Mesenteric fat pad (tissue), 1 donor: ENCODE measurements at places on chromosomes 2 and 18. TPM values are rescaled to one million over a fixed set of nuclear protein-coding genes. Genes with fewer than 3 reads are reported as not detected.

GRCh38 chr2:85678794-85679672 is 11.0 kb upstream of the SFTPB start:
- DNase-seq: peak; percentile 97

DNA sequence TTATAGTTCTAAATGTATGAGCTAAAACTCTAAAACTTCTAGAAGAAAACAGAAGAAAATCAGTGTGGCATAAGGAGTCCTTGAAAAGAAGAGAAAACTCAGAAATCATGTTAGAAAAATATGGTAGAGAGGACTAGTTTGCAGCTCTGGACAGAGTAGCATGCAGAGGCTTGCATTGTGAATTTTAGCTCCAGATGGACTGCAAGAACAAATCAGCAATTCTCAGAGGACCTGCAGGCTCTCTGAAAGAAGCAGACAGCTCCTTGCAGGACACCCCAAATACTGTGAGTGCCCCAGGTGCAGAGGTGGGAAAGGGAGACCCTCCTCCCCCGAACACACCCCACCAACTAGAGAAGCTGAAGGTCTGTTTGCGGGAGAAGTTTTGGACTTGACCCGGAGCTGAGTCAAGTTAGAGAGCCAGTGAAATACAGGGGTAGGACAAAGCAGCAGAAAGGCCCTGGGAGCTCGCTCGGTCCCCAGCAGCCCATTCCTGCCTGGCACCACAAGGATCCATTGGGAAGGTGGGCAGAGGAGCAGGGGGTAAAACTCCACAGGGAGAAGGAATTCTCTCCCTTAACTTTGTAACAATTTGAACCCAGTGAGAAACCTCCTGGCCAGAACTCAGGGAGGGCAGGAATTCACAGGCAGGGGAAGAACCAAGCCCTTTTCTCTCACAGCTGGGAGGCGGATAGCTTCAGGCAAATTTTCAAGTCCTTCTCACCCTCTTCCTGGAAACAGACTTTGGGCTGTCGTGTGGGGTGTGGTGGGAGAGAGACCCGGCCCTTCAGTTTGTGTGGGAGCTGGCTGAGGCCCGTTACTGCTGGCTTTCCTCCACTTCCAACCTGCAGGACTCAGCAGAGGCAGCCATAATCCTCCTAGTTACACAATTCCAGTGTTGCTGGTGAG is 216.2 kb upstream of the SLC35G4 start:
- DNase-seq: no peak

DNA sequence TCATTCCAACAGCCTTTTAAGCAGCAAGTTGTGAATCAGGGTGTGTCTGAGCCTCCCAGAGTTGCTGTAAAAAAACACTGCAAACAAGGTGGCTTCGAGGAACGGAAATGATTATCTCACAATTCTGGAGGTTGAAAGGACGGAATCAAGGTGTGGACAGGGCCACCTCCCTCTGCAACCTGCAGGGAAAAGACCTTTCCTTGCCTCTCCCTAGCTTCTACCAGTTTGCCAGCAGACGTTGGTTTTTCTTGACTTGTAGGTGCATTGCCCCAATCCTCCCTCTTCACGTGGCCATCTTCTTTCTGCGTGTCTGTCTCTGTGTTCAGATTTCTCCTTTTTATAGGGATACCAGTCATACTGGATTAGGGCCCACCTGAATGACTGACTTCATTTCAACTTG is 24.8 kb upstream of the TMEM131 start:
- DNase-seq: no peak

DNA sequence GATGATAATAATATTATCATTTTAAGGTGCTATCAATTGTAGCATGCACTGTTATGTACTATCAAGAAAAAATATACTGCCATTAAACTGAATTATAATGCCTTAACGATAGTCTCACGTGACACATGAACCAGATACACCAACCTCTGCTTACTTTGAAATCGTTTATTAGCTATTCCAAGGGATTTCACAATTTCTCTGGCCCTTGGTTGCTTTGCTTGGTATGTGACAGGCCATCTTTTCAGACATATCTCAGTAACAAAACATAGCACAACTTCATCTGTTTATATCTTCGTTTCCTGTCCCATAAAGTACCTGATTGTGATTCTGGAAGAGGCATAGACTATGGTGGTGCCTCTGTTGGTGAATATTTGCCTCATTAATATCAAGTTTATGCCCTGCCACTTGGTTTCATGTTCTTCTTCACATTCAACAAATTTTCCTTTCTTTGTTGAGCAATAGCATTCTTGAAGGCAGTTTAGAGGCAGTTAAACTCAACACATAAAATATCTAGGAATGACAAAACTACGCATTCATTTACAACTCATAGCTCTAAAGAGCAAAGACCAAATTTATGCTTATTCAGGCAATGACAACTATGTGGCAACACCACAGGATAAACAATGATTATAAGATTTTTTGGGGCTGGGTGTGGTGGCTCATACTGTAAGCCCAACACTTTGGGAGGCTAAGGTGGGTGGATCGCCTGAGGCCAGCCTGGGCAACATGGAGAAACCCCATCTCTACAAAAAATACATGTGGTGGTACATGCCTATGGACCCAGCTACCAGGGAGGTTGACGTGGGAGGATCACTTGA is 84.3 kb downstream of the MCFD2 start:
- DNase-seq: peak; percentile 60

DNA sequence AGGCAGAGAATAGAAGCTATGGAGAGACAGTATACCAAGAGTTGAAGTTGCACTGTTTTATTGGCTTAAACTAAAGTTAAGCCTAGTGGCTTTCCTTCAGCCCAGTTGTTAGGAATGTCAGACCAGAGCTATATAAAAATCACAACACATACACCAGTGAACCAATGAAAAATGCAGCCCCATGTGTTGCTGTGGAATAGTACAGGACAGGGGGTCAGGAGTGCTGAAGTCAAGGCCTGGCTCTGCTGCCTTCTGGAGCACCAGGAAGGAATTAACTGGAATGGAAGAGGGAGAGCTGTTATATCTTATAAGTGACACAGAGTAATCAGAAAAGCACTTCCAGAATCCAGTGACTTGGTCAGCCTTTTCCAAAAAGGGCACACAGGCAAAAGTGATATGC is 58.9 kb downstream of the OSR1 start:
- no peak for DNase-seq

The TMEM200C gene
- 0.32 TPM for total RNA-seq

The RNU2-63P gene
- total RNA-seq: 7.5 TPM

The DHRS9 gene
- 2.8 TPM for total RNA-seq
